G401 (cell line): ENCODE measurements at places on chromosomes 3 and 15. TPM values are rescaled to one million over a fixed set of nuclear protein-coding genes. Genes with fewer than 3 reads are reported as not detected.

- no peak for DNase-seq
Measured at GRCh38 chr3:129656659-129657247, 50.3 kb upstream of the PLXND1 start.

Gene MEX3B
- total RNA-seq = not detected in 2 replicates

Gene TIGIT
- total RNA-seq = not detected in 2 replicates

DNA sequence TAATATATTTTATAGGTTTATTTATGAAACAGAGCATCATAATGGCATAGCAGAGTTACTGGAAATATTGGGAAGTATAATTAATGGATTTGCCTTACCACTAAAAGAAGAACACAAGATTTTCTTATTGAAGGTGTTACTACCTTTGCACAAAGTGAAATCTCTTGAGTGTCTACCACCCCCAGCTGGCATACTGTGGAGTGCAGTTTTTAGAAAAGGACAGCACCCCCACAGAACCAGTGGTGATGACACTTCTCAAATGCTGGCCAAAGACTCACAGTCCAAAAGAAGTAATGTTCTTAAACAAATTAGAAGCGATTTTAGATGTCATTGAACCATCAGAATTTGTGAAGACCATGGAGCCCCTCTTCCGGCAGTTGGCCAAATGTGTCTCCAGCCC is 58.1 kb downstream of the DNAH1 start:
- no peak for DNase-seq

- DNase-seq = no peak
Measured at GRCh38 chr3:49305608-49306007, 28.6 kb upstream of the C3orf62 start.

GRCh38 chr15:35181538-35181937 is 96.4 kb upstream of the NANOGP8 start:
- no peak for DNase-seq

DNA sequence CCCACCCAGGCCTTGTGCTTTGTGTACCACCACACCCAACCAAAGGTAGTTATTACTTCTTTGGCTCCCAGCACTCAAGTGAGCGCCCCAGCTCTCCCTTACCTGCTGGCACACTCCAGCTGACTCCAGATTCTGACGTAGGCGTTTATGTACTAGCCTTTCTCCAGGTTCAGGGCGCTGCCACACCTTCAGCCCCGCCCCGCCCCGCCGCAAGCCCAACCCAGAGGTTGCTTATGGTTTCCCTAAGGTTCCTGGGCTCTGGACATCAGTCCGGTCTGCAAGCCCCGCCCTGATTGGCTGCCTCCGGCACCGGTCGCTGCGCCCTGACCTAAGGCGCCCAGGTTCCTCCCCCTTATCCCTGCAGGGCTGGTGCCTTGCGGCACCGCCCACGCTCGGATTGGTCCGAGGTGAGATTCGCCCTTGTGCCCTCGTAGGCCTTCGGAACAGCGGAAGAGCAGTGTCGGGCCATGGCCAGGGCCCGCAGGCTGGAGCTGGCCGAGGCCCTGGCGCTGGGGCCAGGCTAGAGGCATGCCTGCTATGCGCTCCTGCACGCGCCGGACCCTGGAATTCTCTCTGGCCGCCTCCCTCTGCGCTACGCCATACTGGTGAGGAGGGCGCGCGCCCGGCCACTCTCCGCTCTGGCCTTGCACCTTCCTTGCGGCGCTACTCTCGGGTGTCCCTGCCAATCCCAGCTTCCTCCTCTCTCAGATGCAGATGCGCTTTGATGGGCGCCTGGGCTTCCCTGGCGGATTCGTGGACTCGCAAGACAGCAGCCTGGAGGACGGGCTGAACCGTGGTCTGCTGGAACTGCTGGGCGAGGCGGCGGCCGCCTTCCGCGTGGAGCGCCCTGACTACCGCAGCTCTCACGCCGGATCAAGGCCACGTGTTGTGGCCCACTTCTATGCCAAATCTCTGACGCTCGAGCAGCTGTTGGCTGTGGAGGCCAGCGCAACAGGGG is 19.8 kb upstream of the NUDT16 start:
- peak; percentile 79 for DNase-seq

DNA sequence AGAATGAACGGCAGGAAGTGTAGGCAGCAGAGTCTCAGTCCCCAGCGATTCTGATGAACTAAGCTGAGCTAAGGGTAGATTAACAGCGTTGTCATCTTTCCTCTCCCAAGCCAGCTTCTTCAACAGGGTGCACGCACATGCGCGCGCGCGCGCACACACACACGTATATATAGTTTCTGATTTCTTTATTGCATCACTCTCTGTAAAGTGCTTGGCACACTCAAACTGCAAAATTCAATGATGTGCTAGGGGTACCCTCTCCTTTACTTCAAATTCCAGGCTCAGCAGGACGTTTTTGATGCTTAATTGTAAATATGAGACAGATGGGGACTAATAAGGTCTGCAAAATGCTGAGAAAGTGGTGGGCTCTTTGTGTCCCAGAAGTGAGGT is 26.1 kb upstream of the VPS8 start:
- no peak for DNase-seq

DNA sequence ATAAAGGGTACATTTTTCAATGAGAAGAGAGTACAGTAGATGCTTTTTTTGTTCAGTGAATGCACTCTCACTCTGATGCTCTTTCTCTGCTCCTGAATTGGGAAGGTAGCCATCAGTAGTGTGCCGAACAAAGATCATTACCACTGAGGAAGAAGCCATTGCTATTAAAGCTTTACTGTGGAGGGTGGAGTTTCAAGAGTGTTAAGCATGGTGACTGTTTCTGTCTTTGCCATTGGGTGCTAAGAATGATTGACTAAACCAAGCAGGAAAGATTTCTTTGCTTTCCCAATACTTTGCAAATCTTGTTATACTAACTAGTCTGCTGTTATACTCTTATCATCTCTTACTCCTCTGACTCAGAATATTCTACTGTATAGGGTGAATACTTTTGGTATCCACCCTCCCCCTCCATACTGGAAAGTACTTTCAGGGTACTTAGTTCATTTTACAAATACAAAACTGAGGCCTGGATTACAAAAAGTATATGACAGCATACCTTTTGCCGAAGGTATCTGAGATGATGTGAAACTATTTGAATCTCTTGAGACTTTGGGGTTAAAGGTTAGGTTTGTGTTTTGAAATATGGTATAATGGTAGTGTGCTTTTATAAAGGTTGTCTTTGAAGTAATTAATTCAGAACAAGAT is 1.7 kb downstream of the RAB11A start:
- DNase-seq = peak; percentile 35

- no peak for DNase-seq
Measured at GRCh38 chr3:29594261-29594660, 313.4 kb downstream of the RBMS3 start.

DNA sequence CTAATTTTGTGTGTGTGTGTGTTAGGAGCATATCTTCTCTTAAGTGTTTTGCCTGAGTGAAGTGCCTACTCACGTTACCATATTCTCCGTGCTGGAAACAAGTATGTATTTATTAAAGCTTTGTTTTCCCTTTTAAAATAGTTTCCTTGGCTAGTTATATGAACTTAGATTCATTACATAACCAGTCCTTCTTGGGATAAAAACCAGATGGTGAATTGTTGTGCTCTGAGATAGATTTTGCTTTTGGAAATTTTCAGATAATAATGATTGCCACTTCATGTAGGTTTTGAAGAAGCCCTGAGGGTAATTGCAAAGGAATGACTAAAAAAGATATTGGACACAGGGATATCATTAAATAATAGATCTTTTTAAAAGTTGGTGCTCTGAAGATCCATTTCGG is 390.2 kb upstream of the SGO1 start:
- DNase-seq = no peak

DNA sequence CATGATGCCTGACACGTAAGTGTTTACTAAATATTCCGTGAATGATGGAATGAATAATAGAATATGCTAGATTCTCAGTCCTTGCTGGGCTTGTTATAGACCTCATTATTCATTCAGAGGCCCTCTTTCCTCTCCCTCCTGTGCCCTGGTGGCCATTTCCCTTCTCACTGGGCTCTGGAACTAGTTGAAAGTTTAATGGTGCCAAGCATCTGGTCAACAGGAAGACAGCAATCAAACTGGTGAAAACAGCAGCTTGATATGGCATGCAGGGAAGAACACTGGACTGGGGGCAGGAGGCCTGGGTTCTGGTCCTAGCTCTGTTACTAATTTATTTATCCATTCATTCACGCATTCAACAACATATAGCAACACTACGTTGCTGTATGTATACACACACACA is 3.7 kb upstream of the APOD start:
- no peak for DNase-seq

Gene ADAMTSL3
- total RNA-seq = 0.10 TPM in 1 of 2 replicates, not detected in the other

Gene HRG
- total RNA-seq = not detected in 2 replicates

DNA sequence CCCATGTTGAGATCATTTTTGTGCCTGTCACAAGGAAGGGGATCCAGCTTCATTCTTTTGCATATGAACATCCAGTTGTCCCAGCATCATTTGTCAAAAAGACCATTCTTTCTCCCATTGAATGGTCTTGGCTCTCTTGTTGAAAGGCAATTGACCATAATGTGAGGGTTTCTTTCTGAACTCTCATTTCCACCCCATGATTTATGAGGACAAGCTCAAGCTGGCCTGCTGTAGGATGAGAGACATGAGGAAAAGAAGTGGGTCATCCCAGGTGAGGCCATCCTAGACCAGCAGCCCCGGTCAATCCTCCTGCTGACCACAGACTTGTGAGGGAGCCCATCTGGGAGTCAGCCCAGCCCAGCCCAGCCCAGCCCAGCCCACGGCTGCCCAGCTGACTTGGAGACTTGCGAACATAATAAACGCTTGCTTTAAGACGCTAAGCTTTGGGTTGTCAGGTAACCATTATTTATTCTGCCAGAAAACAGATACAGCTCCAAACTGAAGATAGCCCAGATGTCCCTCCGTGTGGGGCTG is 69.0 kb downstream of the LINGO1 start:
- DNase-seq = no peak

- DNase-seq = no peak
Measured at GRCh38 chr3:169147238-169148008, 516.1 kb downstream of the MECOM start.

Gene GOLGA8J
- not detected in 2 replicates for total RNA-seq

Gene C3orf49
- not detected in 2 replicates for total RNA-seq

DNA sequence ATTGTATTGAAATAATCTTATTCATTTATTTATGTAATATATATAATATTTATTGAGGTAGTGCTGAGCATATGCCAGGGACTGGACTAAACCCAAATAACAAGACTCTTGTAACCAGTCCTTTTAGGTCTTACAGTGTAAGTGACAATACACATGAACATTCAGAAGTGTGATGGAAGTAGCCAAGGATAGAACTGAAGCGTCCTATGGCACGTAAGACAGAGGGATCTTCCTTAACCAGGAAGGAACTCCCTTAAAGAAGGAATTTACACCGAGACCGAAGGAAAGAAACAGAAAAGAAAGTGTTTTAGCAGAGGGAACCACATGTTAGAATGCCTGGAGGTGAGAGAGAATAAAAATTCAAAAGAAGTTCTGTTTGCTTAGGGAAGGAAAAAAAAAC is 23.6 kb upstream of the CLDN1 start:
- DNase-seq = no peak

DNA sequence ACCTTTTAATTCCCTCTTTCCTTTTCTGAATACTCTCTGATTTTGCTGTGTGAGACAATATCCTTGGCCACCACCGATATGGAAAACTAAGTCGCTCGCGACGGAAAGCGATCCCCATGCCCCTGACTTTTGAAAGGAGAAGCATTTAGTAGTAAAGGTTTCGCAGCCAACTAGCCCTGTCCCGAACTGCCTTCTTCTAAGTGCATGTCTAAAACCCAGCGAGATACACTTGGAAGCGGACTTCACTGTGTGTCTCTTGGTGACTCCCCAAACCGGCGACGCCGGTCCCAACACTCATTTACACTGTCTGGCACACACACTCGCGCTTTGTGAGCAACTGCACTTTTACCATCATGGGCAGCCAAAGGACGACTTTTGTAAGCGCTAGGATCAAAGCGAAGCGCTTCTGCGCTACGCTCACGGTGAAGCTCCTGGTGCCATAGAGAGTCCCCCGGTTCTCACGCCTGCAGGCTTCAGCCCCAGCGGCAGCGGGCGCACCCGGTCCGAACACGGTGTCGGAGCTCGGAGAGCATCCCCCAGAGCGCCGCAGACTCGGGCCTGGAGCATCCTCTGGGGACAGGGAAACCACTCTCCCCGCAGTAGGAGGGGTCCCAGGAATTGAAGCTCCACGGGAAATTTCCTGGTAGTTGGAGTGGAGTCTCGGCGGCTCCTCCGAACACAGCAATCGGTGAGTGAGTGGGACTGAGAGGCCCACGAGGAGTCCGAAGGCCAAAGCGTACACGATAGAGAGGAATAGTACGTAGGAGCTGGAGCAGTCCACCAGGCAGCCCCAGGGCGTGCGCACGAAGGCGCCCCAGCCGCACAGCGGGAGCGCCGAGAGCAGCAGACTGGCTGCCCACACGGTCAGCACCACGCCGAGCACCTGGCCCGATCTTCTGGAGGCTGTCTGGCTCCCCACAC is 1.4 kb downstream of the GPR149 start:
- no peak for DNase-seq

DNA sequence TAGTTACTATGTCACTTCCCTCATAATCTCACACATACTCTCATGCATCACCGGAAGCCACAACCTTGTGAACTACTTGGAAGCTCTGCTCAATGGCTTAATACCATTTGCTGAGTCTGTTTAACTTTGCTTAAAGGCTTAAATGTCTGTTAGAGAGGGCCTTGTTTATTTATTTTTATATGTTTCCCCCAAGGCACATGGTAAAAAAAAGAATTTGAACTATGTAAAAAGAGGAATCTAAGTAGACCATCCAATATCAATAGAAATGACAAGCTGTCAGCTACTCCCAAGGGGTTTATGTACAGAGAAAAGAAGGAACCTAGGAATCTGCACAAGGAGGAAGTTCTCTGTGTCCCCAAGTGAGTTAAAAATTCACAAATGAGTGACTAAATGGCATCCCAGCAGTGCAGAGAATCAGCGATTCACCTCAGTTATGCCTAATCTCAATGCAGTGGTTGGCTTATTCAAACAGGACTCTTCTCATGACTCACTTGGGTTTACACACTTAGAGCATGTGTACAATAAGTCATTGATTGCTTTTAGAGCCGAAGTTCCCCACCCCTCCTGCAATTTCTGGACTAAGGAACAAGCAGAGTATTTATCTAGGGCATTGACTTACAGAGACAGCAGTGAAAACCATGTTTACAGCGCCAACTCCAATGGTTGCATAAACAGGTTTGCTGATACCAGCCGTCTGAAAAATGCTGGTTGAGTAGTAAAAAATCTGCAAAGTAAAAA is 24.4 kb downstream of the SLC2A2 start:
- DNase-seq = no peak

Gene CADPS
- not detected in 2 replicates for total RNA-seq

DNA sequence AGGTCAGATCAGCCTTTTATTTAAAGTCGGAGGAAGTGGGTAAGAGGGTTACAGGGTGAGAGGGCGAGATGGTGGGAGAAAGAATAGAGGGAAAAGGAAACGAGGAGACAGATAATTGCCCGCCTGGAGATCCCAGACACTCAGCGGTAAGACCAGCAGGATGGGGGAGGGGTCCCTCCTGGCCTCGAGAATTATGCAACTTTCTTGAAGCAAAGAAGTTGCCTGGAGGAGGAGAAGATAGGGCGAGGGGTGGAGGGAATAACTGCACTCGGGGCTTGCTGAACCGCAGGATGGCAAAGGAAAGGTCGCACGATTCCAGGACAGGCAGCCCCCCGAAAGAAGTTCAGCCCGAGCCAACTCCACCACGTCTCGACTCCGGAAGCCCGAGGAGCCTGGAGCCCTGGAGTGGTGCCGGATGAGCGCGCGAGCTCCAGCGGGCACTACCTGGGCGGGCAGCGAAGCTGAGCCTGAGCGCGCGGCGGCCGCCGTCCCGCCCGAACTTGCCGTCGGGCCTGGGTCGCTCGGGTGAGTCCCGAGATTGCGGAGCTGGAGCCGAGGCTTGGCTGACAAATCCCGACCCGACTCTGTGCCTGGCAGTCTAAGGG is 402 bp downstream of the WWTR1 start:
- no peak for DNase-seq
